ENCODE measurements at places on chromosomes 5 and 9. TPM values are rescaled to one million over a fixed set of nuclear protein-coding genes. Genes with fewer than 3 reads are reported as not detected.

Gene RMI1
- total RNA-seq: 14.6 TPM

DNA sequence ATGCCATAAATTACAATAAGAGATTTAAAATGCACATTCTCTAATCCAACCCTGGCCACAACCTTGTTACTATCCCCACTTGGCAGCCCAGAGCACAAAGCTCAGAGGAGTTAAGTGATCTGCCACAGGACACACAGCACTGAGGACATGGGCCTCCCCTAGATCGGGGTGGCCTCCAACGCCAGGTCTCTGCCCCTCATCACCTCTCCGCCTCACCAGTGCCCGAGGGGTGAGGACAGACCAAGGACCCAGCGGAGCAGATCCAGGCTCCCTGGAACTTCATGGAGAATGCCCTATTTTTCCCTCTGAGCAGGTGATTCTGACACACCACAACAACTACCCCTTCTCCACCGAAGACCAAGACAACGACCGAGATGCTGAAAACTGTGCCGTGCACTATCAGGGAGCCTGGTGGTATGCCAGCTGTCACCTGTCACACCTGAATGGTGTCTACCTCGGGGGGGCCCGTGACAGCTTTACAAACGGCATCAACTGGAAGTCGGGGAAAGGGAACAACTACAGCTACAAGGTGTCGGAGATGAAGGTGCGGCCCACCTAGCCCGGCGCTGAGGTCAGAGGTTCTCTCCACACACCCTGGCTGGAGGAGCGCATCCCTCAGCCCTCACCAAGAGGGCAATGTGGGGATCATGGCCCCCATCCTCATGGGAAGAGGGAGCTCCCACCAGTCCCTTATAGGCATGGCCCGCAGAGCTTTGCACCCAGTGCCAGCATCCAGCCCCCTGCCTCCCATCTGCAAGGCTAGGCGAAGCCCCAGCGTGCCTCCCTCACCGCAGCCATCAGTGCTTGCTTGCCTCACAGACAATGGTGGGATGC lies 12.5 kb upstream of the FCN2 start:
- no peak overlapping the region for H3K27ac ChIP-seq
- no peak overlapping the region for H3K4me3 ChIP-seq
- no peaks in the 10 kb centered on the region for H3K4me1 ChIP-seq
- no peaks in the 10 kb centered on the region for H3K36me3 ChIP-seq
- H3K27me3 ChIP-seq: no peaks in the 10 kb centered on the region

DNA sequence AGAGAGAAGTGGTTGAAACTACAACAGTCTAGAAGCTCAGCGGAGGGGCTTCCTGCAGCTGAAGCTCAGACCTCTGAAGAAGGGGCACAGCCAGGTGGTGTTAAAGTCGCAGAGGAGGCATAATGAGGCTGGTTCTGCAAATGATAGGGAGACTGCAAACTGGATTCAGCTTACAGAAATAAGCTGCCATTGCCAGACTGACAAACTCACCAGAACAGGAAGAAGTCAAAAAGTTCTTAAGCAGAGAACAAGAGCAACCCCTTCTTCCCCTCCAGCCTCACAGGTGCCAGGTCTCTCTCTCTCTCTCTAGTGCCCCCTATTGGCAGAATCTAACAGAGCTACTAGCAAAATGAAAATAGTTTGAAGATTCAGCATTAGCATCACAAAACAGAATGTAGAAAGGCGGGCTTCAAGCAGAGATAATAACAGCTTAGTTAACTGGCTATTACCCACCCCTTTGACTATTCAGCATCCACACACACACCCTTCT lies 76.7 kb downstream of the GRAMD2B start:
- H3K27ac ChIP-seq: no peak overlapping the region
- H3K36me3 ChIP-seq: no peaks in the 10 kb centered on the region
- no peaks in the 10 kb centered on the region for H3K4me1 ChIP-seq
- DNase-seq: no peak
- H3K27me3 ChIP-seq: no peaks in the 10 kb centered on the region
- H3K4me3 ChIP-seq: no peak overlapping the region

- H3K27me3 ChIP-seq: no peaks in the 10 kb centered on the region
- no peak overlapping the region for H3K27ac ChIP-seq
- DNase-seq: no peak
- H3K4me1 ChIP-seq: no peaks in the 10 kb centered on the region
- H3K4me3 ChIP-seq: no peak overlapping the region
- H3K36me3 ChIP-seq: no peaks in the 10 kb centered on the region
Measured at GRCh38 chr5:59094864-59095263, 512.0 kb downstream of the RAB3C start.

DNA sequence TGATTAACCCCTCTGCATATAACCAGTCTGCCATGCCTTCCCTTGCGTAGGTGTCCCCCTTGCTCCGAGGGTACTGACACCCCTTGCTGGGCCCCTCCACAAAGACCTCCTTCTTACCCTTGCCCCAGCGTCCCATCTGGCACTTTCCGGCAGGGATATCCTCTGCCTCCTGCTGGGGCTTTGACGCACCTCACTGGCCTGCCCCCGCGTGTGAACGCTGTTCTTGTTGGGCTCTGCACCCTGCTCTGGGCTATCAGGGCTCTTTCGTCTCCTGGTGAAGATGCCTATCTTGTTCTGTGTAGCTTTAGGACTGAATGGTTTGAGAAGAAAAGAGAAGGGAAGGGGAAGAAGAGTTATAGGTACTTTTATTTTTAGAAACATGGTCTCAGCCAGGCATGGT lies 53.0 kb downstream of the SUB1 start:
- no peak overlapping the region for H3K27ac ChIP-seq
- no peak for DNase-seq
- no peak overlapping the region for H3K4me3 ChIP-seq

Gene CNTNAP3
- total RNA-seq: 8.8 TPM

- no peaks in the 10 kb centered on the region for H3K4me1 ChIP-seq
- no peaks in the 10 kb centered on the region for H3K36me3 ChIP-seq
- no peaks in the 10 kb centered on the region for H3K27me3 ChIP-seq
- DNase-seq: no peak
Measured at GRCh38 chr5:171469326-171469725, 49.9 kb downstream of the FGF18 start.

GRCh38 chr9:72527801-72528195 lies 6.4 kb downstream of the TMC1 start:
- peaks cover 50% of the 10 kb centered on the region for H3K4me1 ChIP-seq
- no peaks in the 10 kb centered on the region for H3K27me3 ChIP-seq
- H3K36me3 ChIP-seq: no peaks in the 10 kb centered on the region
- H3K27ac ChIP-seq: peak overlapping the region; percentile 94
- no peak for DNase-seq

Gene SV2C
- total RNA-seq: not detected

Gene TERT
- total RNA-seq: 8.9 TPM

GRCh38 chr9:125763394-125763801 lies 16.2 kb downstream of the PBX3 start:
- H3K4me3 ChIP-seq: no peak overlapping the region
- no peak for DNase-seq
- H3K36me3 ChIP-seq: no peaks in the 10 kb centered on the region
- H3K27me3 ChIP-seq: no peaks in the 10 kb centered on the region
- H3K4me1 ChIP-seq: peaks cover 8% of the 10 kb centered on the region
- H3K27ac ChIP-seq: no peak overlapping the region

- H3K27ac ChIP-seq: no peak overlapping the region
- H3K4me3 ChIP-seq: no peak overlapping the region
- no peak for DNase-seq
- no peaks in the 10 kb centered on the region for H3K4me1 ChIP-seq
- no peaks in the 10 kb centered on the region for H3K36me3 ChIP-seq
- peaks cover 24% of the 10 kb centered on the region for H3K27me3 ChIP-seq
Measured at GRCh38 chr5:62212648-62213047, 93.4 kb upstream of the KIF2A start.

GRCh38 chr5:122863240-122863639 lies 17.8 kb downstream of the SNX24 start:
- no peaks in the 10 kb centered on the region for H3K4me1 ChIP-seq
- H3K4me3 ChIP-seq: no peak overlapping the region
- no peak overlapping the region for H3K27ac ChIP-seq

DNA sequence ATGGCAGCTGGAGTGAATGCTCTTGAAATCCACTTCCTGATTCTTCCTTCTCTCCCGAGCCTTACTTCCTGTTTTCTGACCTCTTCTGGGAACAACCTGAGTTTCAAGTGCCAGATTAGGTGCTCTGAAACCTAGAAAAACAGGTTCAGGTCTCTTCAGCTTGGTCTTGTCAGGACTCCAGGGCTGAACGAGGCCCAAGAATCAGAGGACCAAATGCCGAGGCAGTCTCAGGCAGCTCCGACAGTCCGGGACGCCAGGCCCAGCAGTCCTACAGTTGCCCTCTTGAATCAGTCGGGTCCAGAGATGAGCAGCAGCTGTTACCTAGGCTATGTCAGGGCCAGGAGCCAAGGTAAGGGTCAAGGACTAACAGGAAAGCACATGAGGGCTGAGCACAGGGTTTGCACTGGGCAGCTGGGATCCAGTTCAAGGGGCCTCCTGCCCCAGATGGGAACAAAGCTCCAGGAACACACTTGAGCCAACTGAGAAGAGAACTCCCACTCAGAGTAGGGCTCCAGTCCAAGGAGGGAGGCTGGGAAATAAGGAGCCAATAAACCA lies 38.3 kb upstream of the ADRA1B start:
- no peak for DNase-seq
- H3K27me3 ChIP-seq: no peaks in the 10 kb centered on the region
- no peak overlapping the region for H3K4me3 ChIP-seq
- 0 out of 2 replicates have a peak, but pooled peaks cover 5% of the 10 kb centered on the region for H3K4me1 ChIP-seq

Gene SLC23A1
- total RNA-seq: not detected

DNA sequence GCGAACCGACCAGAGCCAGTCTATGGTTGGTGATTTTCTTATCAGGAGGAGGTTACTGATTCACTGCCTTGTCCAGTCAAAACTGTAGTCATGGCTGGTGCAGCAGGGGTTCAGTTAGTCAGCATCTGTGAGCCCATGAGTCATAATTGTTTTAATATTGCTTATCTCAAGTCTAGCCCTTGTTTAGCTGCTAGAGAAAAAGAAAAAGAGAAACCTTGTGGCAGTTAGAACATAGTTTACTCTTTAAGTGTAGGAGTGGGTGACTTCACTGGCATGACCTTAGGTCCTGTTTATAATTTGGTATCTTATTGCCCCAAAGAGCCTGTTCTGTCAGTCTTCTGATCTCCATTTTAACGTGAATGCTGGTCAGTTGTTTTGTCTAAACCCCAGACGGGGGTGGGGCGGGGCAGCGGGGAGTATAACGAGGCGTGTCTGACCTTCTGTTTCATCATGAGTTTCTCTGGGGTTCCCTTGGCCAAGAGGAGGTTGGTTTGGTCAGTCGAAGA lies 76.9 kb upstream of the NFIL3 start:
- H3K4me1 ChIP-seq: no peaks in the 10 kb centered on the region
- DNase-seq: no peak
- H3K27me3 ChIP-seq: no peaks in the 10 kb centered on the region
- H3K27ac ChIP-seq: no peak overlapping the region
- H3K4me3 ChIP-seq: no peak overlapping the region

Gene WDR38
- total RNA-seq: not detected

Gene GAS1
- 0.13 TPM for total RNA-seq

Gene TXNDC8
- not detected for total RNA-seq

DNA sequence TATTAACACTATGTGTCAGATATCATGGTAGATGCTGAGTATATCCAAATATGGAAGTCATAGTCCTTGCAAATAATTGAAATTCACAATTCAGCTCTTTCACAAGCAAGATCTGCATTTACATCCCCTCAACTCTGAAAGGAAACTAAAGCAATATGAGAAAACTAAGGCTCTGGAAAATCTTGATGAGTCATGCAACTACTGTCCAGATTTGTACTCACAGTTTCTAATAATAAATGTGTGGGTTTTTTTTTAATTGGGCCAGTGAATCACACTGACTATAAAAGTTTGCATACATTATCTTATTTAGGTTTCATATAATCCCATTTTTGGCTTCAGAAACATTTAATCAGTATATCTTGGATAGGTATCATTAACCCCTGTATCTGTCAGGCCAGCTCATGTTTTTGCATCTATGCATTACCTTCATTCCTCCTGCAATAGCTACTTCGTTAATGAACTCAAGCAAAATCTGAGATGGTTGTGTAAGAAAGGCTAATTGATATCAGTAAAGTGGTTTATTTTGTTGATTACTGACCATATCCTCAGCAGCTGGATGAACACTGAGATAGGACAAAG lies 58.7 kb upstream of the PRR16 start:
- no peaks in the 10 kb centered on the region for H3K36me3 ChIP-seq
- no peak overlapping the region for H3K27ac ChIP-seq
- H3K27me3 ChIP-seq: no peaks in the 10 kb centered on the region
- no peak for DNase-seq

DNA sequence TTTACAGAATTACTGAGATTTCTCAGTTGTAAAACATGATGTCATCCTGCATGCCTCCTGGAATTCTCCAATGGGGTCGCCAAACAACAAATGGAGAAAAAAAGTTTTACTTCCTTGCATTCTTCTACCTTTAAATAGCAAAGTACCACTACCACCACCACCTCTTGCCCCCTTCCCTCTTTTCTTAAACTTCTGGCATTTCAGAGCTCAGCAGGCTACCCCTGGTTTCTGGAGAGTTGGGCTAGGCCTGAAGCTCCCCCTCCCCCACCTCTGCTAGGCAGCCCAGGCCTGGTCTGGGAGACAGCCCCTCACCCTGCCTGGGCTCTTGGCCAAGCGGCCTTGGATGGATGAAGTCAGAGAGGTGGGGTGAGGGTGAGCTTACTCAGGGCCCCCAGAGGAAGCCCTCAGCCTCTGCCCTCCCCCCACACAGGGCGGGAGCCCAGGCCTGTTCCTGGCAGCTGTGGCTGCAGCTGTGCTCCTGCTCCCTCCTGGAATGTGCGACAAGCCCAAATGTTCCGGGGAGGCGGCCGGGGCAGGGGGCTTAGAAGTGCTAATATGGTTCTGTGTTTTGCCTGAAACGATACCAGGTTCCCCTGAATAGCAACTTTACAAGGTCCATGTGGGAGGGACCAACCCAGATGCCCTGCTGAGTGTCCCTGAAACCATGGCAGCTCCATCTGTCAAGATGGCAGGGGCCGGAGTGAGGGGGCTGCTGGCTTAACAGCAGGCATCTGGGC lies 6.0 kb upstream of the CCIN start:
- H3K27ac ChIP-seq: no peak overlapping the region
- H3K4me3 ChIP-seq: no peak overlapping the region
- H3K4me1 ChIP-seq: peaks cover 11% of the 10 kb centered on the region
- no peaks in the 10 kb centered on the region for H3K36me3 ChIP-seq
- H3K27me3 ChIP-seq: no peaks in the 10 kb centered on the region

GRCh38 chr5:178207917-178208280 lies 3.6 kb downstream of the HNRNPAB start:
- peaks cover 27% of the 10 kb centered on the region for H3K36me3 ChIP-seq
- H3K4me1 ChIP-seq: peaks cover 38% of the 10 kb centered on the region
- H3K27me3 ChIP-seq: no peaks in the 10 kb centered on the region
- no peak overlapping the region for H3K4me3 ChIP-seq

Gene GADD45G
- total RNA-seq: 1.2 TPM

- DNase-seq: no peak
- H3K27me3 ChIP-seq: no peaks in the 10 kb centered on the region
- H3K36me3 ChIP-seq: no peaks in the 10 kb centered on the region
- H3K4me3 ChIP-seq: no peak overlapping the region
Measured at GRCh38 chr9:126481862-126482261, 131.9 kb upstream of the LMX1B start.

Gene TMCO6
- 18.9 TPM for total RNA-seq

Data from Panc1 (cell line).